NCI-H460 (cell line): ENCODE measurements at places on chromosomes 11 and 22.
A peak's percentile ranks its signal among the peaks of the same experiment; 100 is the strongest.

DNA sequence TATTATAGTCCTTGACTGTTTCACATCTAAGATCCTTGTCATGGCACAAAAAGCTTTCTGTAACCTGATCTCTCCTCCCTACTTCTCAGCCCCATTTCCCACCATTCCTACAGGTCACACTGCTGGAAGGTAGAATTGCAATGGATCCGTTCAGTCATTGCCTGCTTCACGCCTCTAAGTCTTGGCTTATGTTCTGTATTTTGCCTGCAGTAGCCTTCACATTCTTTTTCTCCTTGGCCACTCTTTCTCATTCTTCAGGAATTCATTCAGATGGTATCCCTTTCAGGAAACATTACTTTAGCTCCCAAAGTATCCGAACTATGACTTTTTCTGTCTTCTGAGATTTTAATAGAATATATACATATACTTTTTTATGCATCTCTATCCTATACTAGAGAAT lies 731.5 kb downstream of the NTM start:
- DNase-seq, result no peak

- DNase-seq, result peak; percentile 36
Measured at GRCh38 chr11:103055221-103055890, 36.6 kb downstream of the DCUN1D5 start.

GRCh38 chr22:27734066-27734465 lies 67.5 kb downstream of the MN1 start:
- no peak for DNase-seq

GRCh38 chr11:125064070-125064469 lies 965 bp downstream of the SLC37A2 start:
- DNase-seq, result no peak

DNA sequence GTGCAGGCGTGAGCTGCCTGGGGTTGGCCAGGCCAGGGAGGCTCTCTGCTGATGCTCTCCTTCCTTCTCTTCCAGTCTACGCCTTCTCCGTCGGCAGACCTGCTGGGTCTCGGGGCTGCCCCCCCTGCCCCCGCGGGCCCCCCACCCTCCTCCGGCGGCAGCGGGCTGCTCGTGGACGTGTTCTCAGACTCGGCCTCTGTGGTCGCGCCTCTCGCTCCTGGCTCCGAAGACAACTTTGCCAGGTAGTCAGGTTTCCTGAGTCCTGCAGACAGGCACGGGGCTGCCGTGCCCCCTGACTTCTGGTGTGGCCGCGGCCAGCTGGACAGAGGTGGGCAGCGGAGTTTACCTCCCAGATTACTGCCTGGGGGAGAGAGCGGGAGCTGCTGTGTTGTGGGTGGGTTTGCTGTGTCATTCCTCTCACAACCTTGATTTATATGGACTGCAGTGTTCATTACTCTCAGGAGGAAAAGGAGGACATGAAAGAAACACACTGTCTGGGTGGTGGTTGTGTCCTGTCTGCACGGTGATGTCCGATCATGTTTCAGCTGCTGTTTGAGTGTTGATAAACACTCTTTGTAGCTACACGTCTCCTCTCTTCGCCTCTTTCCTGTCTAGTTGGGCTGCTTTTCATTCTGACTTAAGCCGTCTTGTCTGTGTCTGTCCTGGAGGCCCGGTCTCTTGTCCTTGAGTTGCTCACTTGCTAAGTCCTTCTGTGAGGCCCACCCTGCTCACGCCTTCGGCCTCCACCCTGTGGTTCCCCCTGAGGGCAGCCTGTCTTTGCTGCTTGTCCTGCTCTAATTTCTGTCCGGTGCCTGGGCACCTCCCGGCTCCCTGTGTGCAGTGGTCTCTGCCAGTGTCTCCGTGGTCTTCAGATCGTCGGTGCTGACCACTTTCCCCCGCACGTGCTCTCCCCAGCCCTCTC lies 35.9 kb downstream of the MUC6 start:
- no peak for DNase-seq

DNA sequence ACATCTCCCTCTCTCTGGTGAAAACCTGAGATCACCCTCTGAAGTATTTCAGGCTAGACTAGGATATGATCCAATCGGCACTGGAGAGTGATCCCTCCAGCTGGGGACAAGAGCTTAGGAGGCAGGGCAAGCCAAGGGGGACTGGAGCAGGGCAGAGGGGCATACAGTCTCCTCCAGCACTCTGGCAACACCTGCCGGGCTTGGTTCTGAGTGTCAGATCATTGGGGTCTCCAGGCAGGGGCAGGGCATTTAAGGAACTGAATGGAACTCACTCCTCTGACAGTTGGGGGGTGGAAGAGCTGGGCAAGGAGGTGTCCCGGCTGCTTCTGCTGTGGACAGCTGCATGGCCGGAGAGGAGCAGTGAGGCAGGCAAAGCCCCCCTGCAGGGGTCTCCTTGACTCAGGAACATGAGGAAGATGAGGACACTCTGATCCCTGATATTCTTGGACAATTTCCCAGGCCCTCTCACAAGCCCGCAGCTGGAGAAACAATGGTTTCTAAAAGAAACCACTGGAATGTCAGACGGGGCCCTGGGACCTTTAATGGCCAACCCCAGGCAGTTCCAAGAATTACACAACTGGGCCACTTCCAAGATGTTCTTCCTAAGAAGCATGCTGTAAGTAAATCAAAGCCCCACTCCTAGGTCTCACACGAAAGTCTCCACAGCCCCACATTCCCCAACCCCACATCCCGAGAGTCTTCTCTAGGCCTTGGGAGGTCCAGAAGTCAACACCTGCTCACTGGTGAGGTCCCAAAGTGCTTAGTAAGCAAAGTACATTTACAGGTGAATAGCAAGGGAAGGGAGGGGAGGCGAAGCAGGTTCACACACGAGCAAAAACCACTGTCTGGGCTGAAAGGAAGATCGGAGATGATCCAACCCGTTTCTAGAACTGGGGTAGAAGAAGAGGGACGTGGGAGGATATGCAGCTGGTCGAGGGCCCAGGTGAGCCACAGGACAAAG lies 1.2 kb upstream of the CCDC86 start:
- DNase-seq, result no peak

DNA sequence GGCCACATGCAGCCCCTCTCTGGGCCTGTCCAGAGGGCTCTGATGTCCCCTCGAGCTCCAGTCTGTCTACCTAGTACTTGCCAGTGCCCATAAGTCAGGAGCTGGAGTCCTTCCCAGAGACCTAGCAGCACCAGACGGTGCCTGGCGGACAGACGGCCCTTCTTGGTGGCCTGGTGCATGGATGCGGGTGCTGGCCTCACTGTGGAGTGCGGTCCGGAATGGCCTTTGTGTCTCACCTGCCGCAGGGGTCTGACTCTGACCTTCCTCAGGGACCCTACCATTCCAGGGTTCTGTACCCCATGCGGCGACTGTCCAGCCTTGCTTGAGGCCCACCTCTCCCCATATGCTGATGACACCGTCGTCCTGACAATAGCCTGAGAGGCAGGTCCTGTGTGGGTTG lies 29.4 kb upstream of the SMIM38 start:
- DNase-seq, result no peak

- no peak for DNase-seq
Measured at GRCh38 chr11:78525720-78526119, 48.9 kb downstream of the NARS2 start.
